Activated CD4-positive, alpha-beta T cell treated with anti-CD3 and anti-CD28 coated beads for 48 hours (primary cell): ENCODE measurements at places on chromosomes 7 and 10.

DNA sequence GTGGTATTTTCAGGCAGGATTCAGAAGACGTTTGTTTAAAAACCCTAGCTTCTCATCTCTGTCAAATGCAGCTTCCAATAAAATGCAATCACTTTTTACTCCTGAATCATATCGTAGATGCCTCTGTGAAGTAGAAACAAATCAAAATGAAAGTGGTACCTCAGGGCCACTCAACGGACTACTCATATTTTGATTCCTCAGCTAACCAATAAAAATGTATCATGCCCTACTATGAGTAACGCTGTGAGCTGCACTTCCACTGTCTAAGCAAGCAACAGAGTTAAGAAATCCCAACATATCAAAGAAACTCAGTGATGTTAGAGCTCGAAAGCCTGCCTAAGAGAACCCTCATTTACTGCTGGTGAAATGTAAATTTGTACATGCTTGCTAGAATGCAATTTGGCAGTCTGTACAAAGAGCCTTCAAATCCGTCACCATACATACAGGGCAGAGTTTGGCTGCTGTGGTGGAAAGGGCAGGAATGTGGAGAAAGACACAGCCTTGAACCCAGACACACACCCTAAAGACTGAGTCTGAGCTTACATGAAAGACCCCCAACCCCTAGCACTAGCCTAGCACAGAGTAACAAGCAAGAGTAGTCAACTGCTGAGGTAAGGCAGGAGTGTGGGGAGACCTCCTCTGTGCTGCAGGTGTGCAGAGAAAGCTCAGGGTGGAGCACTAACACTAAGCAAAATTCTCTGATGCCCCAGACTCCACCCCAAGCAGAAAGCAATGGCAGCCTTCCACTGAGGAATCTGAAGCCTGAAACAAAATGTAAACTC, 151.5 kb downstream of the ANK3 start:
- DNase-seq = peak; percentile 14

DNA sequence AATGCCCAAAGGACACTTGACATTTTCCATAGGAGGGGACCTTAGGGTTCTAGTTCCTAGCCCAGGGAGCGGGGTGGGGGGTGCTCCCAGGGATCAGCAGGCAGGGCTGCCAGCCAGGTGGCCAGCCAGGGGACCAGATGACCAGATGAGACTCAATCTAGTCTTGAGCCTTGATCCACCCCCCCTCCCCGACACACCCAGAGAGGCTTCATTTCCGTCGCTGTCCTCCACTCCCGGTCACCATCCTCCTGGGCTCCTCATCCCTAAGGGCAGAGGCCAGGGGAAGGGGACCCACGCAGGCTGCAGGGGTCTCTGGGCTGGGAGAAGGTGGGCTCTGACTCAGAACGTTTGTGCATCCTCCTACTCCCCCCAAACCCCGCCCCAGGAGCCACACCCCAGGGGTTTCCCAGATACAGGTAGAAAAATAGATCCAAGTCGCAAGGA, 1.0 kb downstream of the STX1A start:
- peak; percentile 47 for DNase-seq

GRCh38 chr10:81026591-81026990, 488.9 kb downstream of the SH2D4B start:
- no peak for DNase-seq

GRCh38 chr10:24894728-24895127, 57.7 kb downstream of the PRTFDC1 start:
- DNase-seq = peak; percentile 23

DNA sequence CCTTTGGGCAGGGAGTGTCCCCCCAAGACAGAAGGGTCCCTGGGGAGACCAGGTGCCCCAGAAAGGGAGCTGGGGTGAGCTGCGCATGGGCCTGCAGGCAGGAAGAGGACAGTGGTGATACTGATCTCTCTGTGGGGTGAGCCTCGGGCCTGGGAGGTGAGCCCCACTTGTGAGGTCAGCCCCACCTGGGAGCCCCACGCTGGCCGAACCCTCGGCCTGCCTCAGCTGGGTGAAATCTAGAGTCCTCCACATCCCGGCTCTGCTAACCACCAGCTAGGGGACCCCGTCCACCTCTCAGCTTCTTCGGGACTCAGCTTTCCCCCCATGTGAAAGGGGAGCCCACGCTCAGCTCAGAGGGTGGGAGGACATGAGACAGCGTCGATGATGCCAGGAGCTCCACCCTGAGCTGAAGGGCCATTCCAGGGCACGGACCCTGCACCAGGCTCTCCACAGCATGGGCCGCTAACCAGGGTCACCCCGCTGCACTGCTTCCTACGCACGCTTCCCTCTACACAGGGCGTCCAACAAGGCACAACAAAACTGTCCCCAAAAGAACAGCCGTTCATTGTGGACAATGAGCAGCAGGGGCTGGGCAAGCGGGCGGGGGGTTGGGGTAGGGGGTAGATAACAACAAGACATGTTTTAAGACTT, 48.7 kb downstream of the CAMK2B start:
- DNase-seq = no peak

DNA sequence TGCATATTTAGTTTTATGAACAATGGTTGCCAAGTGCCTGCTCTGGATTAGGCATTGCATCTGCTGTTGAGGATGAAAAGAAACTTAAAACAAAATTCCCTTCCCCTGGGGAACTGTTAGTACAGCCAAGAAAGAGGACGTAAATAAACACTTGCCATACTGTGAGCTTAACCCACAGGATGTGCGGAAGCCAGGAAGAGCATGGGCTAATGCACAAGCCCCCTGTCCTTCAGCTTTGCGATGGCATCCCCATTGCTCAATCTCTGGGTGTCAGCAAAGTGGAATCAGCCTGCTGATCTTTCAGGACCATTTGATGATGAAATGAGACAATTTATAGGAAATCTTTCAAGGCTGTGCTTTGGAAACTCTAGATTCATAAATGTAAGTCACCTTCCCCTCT, 399.9 kb upstream of the IGFBP3 start:
- no peak for DNase-seq

DNA sequence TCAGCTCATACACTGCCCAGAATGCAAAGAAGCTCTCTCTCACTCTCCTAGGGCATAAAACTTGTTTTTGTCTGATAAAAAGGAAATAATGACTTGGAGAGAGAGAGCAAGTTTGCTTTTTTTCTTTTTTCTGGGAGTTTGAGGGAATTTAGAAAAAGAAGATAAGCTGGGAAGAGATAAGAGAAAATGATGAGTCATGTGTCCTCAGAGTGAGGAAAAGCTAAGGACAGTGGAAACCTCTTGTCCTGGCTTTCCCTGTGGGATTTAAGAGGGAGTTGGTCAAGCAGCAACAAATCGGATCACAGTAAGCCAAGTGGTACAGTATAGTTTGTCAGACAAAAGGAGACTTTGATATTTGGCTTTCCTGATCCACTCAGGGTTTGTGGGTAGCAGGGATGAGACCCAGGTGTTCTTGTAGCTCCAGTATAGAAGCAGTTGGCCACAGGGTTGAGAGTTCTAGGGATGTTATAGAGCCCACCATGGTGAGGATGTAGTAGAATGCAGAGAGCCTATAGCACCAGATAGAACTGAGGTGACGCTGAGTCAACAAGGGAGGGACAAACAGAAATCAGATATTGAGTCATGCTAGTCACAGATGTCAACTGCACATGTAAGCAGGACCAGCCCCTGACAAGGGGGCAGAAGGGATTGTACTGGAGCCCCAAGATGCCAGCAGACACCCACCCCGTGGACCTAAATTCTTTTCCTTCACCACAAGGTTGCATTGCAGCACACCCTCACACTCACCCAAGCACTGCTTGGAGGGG, 219.3 kb upstream of the TAC1 start:
- no peak for DNase-seq

- no peak for DNase-seq
Measured at GRCh38 chr7:30005464-30005863, 15.9 kb upstream of the SCRN1 start.

GRCh38 chr7:151346470-151346769, 4.8 kb downstream of the NUB1 start:
- no peak for DNase-seq

- DNase-seq = no peak
Measured at GRCh38 chr10:7505196-7505595, 94.4 kb upstream of the SFMBT2 start.

GRCh38 chr10:74276416-74276815, 125.4 kb downstream of the ADK start:
- no peak for DNase-seq

GRCh38 chr7:48299580-48300169, 128.4 kb downstream of the ABCA13 start:
- DNase-seq = peak; percentile 74

DNA sequence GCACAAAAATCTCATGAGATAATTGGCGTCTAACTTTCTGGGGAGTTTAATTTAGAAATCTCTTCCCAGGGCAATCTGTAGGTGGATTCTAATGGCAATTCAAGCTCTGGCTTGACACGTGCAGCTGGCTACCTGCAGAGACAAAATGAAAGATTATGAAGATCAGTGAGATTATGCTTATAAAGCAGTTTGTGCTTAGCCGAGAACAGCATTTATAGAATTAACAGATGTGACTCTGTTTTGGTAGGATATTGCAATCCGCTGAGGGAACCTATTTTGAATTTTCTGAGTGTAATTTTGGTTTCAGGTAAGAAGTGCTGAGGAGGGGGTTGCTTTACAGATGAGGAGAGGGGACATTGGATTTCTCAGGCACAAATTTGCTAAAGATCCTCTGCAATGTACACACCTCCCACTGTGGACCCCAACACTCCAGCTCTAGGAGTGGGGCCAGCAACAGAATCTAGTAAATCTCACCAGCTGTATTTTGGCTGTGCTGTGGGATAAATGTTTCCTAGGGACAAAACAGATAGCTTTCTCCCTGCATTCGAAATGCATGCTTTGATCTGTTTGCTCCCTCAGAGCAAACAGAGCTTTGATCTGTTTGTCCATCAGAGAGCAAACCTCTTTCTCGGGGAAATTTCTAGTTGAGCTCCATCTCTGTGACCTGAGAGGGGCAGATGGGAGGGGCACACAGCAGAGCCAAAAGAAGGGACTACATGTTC, 7.4 kb downstream of the GJD4 start:
- DNase-seq = no peak

DNA sequence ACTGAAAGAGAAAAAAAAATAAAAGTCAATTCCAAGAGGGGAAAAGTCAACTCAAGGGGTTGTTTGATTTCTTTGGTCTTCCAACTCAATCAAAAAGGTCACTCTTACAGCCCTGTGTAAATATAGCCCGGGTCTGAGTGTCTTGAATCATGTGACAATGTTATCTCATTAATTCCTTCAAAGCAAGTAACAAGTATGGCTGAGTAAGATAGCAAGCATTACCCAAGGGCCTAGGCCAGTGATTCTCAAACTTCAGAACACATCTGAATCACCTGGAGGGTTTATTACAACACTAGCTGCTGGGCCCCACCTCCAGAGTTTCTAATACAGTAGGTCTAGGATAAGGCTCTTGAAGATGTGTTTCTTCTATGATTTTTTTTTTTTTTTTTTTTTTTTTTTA, 125.0 kb downstream of the PRLHR start:
- no peak for DNase-seq

- no peak for DNase-seq
Measured at GRCh38 chr10:17214971-17215781, 12.9 kb upstream of the VIM start.

- no peak for DNase-seq
Measured at GRCh38 chr10:52774600-52775106, 2.1 kb upstream of the MBL2 start.

GRCh38 chr10:108639010-108639409, 1284.3 kb downstream of the XPNPEP1 start:
- no peak for DNase-seq
